RPMI7951 (cell line): ENCODE measurements at places on chromosomes 2 and 18. TPM values are rescaled to one million over a fixed set of nuclear protein-coding genes. Genes with fewer than 3 reads are reported as not detected.

ITGB6 gene
- 0.10 and 0.36 TPM in 2 replicates for total RNA-seq

CLEC4F gene
- not detected in 2 replicates for total RNA-seq

ACTG2 gene
- 2.0 and 2.9 TPM in 2 replicates for total RNA-seq

PIEZO2 gene
- total RNA-seq, result 10.7 and 10.8 TPM in 2 replicates

UGT1A5 gene
- not detected in 2 replicates for total RNA-seq

KCNF1 gene
- 0.49 TPM in 1 of 2 replicates, not detected in the other for total RNA-seq

THSD7B gene
- total RNA-seq, result 2.1 and 2.8 TPM in 2 replicates

DPP10 gene
- total RNA-seq, result not detected in 2 replicates

CCL20 gene
- 2.2 and 3.8 TPM in 2 replicates for total RNA-seq

GRCh38 chr18:49094979-49095632, 144.3 kb upstream of the SMAD7 start:
- peak; percentile 78 for DNase-seq

- DNase-seq, result no peak
Observed at GRCh38 chr2:37349231-37349860, 4.9 kb downstream of the QPCT start.

DNA sequence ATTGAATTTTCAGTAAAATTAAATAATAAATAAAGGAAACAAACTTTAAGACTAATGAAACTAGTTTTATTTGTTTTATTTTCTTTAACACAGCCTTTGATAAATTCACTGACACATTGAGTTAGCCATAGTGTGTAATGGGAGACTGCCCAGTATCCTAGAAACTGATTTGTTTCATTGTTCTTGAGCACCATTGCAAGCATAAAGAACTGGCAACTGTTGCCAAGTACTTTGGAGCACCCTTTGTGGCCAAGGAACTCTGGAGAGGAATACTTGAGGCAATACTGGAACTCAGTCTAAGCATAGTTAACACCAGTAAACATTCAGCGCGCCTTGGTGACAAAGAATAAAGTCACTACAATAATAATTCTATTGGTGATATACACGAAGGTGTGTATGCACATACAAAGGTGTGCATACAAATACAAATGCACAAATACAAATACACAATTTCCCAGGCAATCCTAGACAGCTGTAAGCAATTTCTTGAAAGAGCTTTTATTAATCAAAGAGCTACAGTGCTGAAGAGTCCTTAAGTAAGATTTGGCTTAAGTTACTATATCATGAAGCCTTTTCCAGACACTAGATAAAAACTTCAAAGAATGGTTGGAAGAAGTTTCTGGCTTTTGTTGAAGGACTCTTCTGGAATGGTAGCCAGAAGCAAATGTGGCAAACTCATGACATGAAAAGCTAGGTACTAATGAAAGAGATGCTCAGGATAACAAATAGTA, 1371.2 kb downstream of the LRP1B start:
- DNase-seq, result no peak

- DNase-seq, result peak; percentile 91
Observed at GRCh38 chr2:239002954-239003623, 155.2 kb downstream of the TWIST2 start.

DNA sequence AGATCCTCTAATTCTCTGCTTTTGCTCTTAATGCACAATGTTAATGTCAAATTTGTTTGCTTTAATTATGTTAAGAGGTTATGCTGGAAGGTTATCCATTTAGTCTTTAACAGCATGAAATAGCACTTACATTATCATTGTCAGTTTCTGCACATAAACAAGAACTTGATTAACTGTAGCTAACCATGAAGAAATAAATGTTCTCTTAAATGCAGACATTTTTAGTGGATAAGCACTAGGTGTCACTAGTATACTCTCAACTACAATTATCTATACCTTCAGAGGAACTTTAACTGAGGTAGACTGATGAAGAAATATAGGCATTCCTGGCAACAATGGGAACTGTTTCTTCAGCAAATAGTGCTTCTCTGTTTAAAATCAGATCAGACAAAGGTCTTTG, 178.8 kb upstream of the CHST9 start:
- DNase-seq, result no peak

GRCh38 chr18:45116116-45116515, 435.4 kb downstream of the SETBP1 start:
- DNase-seq, result no peak

GRCh38 chr2:240364582-240364960, 70.9 kb upstream of the GPC1 start:
- no peak for DNase-seq

DNA sequence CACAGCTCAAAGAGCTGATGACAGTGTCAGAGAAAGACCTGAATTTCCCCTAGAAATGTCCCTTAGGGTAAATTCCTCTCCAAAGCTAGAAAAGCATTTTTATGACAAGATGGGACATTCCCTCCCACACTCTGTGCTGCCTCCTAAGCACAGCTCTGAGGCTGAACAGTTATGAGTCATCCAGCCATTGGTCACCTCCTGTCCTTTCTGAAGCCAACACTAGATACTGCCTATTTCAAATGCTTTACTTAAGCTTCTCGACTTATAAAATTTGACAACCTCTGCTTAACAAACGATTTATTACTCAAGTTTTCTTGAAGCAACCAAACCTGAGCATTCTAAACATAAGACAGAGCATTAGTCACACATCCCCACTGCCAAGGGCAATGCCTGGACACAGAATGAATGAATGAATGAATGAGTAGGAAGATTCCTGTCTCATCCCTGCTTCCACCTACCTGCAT, 35.4 kb downstream of the B4GALT6 start:
- peak; percentile 75 for DNase-seq

DNA sequence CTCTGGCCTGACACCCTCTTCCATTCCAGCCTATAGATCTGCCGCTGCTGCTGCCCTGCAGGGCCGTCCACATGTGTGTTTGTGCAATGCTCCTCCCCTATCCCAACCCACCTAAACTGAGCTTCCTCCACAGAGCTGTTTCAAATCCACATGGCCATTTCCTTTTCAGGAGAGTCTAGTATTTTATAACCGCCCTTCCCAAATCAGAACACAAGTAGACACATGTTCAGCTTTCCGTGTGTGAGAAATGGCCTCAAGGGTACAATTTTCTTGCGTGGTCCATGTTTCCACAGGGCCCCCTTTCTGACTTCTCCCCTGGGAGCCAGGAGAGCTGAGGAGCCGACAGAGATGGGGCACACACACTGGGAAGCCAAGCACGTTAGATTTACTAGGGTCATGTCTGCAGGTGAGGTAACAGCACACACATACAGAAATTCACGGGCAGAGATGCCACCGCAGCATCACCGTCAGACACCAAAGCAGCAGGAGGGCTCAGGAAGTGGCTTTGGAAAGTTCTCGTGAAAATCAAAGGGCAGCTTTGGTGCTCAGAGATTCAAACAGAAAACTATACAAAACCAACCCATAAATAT, 102.9 kb upstream of the TGFA start:
- DNase-seq, result no peak

- DNase-seq, result no peak
Observed at GRCh38 chr2:17232776-17233556, 285.3 kb downstream of the RAD51AP2 start.

GRCh38 chr2:12852135-12852534, 135.4 kb downstream of the TRIB2 start:
- no peak for DNase-seq

DNA sequence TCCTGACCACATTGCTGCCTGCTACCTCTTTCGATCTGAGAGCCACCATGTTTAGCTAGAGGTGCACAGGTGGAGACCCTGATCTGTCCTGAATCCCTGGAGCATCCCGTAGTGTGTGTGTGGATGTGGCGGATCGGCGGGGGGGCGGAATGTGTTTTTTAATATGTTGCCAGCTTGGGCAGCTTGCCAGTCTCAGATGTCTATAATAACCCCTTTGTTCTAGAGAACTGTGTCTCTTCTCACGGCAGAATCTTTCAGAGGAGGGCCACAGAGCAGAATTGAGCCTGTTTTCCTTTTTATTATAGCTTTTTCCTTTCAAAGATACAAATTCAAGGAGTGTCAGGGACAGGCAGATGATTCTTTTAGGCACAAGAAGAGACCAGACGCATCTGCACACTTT, 934.1 kb upstream of the KLHL29 start:
- peak; percentile 26 for DNase-seq

- DNase-seq, result peak; percentile 59
Observed at GRCh38 chr2:200159357-200159707, 147.2 kb upstream of the SPATS2L start.

DNA sequence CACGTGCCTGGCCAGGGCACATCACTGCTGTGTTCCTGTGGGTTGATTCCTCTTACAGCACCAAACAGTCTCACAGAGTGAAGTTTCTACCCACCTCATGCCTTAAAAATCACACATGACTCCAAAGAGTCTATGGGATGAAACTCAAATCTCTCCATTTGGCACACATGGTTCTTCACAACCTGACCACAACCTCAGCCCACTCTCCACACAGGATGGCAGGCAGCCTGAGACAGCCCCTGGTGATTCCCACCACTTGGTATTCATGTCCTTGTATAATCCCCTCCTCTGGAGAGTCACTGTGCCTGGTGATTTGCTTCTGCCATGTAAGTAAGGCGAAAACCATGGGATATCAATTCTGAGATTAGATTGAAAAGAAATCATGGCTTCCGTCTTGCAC, 46.2 kb downstream of the LBH start:
- DNase-seq, result no peak
